ENCODE measurements at places on chromosomes 3 and 15.

DNA sequence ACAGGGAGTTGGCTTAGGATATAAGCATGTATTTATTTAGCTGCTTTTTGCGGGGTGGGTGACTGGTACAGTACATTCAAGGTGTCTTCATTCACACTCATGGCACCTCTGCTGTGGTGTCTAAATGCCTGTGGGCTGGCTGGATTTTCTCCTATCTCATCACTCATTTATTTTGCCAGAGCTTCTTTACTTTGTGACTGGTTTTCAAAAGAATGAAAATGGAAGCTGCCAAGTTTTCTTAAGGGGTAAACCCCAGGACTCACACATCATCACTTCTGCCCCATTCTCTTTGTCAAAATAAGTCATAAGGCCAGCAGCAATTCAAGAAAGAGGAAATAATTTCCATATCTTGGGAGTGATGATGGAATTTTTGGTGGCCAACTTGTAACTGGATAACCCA, 493.4 kb upstream of the ALCAM start:
- no peak for DNase-seq

GRCh38 chr3:25911525-25912295, 121.8 kb downstream of the OXSM start:
- DNase-seq, result no peak

GRCh38 chr15:62021991-62022600, 38.2 kb downstream of the VPS13C start:
- no peak for DNase-seq

- no peak for DNase-seq
Measured at GRCh38 chr15:61030451-61030850, 198.7 kb downstream of the RORA start.

DNA sequence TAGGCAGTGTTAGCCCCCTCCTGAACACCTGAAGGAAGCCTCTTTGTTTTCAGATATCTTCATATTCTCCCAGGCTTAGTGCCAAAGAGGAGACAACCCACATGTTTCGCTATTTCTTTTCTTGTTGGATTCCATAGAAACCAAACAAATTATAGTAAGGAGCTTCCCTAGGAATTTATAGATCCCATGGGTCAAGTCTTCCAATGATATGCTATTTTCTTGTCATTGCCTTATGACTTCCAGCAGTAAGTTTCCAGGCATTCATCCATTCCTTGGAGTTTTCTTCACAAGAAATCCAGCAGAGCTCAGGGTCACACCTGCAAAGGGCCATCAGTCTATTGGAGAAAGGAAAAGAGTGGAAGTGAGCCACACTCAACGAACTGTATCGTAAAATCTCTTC, 9.9 kb upstream of the KCNMB2 start:
- no peak for DNase-seq

GRCh38 chr3:57974796-57975388, 33.3 kb upstream of the FLNB start:
- no peak for DNase-seq

DNA sequence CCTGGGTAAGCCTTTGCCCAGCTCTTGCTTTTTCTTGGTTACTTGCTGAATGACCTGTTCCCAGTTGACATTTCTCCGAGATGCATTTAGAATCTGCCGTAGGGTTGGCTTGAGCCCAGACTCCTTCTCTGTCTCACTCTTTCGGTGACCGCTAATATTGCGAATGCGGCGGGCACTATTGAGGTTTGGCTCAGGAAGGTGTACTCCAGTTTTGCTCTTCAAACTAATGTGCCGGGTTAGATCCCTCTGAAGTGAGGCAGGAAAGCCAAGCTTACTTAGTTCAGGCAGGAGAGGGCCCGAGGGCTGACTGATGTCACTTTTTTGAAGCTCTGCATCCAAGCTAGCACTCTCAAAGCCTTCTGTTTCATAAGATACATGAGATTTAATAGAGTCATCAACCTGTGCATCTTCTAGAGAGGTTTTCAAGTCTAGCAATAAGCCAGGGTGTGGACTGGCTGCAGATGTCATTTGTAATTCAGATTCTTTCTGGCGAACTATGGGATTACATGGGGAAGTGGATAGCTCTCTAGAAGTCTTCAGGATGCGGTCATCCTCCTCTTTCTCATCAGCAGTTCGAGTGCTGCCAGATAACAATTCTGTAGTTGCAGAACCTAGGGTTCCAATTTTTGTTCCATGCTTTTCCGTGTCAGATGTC, 41.0 kb downstream of the ZNF106 start:
- DNase-seq, result no peak

DNA sequence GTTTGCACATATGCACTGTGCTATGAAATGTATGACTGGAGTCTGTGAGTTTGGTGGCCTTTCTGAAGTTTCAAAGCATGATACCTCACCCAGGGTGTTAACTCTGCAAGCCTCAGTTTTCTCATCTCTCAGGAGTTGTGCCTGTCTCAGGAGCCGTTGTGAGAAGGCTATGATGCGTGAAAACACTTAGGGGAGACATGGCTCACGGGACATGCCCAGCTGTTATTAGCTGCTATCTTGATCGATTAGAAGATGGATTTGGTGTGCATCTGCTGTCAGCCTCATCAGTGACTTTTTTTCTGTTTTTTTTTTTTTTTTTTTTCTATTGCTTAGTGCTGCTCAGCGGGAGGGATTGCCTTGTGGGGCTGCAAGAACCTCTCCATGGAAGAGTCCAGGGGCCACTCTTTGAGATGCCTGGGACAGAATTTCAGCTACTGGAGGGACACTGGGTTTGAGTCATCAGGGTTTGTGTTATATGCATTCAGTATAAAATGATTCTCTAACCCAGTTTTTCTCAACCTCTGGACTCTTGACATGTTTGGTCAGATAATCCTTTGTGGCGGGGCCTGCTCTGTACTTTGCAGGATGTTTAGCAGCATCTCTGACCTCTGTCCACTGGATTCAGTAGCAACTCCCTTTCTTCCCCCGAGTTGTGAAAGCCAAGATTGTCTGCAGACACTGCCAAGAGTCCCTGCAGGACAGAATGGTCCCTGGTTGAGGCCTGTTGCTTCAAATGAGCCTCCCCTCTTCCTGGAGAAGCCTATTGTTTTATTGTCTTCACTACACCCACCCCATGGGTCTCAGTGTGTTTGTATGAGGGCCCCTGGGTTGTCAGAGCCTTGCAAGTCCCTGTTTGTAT, 181.4 kb downstream of the CACNA2D3 start:
- DNase-seq, result no peak

DNA sequence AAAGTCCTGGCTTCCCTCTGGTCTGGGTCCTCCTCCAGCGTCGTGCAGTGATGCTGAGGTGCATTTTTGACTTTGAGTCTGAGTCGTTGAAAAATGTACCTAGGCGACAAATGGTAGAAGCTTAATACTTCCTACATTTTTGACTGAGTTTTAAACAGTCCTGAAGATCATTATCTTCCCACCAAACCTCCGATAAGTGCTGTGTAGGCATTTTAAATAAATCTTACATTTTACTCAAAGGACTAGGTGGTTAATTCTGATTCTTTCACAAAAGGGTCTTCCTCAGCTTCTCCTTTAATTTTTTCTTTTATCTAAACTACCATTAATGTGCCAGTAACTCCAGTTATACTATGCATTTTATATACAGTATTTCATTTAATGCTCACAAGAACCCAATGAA, 70.6 kb downstream of the KAT2B start:
- DNase-seq, result no peak

GRCh38 chr15:25536801-25537611, 98.2 kb upstream of the UBE3A start:
- no peak for DNase-seq

DNA sequence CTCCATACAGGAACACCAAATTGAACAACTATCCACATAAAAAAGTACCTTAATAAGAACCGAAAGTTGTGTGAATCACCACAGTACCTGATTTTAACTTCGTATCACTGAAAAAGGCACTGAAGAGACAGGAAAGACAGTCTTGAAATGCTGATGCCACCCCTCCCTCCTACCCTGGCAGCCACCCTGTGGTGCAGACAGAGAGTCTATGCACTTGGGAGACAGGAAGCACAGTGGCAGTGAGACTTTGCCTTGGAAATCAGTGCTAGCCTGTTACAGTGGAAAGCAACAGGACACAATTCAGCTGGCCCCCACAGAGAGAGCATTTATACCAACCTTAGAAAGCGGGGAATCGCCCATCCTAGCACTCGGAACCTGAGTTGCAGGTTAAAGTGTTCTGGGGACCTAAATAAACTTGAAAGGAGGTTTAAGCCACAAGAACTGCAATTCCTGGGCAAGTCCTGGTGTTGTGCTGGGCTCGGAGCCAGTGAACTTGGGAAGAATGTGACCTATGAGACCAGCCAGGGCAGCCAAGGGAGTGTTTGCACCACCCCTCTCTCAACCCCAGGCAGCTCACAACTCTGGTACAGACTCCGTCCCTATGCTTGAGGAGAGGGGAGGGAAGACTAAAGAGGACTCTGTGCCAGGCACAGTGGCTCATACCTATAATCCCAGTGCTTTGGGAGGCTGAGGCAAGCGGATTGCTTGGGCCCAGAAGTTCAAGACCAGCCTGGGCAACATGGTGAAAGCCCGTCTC, 240.1 kb downstream of the ISL2 start:
- peak; percentile 13 for DNase-seq

DNA sequence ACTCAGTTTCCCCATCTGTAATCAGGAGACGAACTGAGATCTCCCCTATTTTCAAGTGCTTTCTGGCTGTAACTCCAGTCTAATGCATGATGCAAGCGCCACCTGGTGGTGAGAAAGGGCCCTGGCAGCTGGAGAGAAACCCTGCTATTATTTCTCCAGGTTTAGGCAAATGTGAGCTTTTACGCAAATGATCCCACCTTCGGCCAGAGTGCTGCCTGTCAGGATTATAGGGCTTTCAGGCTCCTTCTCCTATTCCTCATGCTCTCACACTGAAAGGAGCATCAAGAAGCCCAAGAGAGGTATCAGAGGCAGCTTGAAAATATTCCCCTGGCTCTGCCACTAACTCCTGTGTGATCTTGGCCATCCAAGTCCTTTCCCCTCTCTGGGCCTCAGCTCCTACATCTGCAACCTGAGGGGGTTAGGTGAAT, 93.9 kb upstream of the RASGRF1 start:
- peak; percentile 31 for DNase-seq

DNA sequence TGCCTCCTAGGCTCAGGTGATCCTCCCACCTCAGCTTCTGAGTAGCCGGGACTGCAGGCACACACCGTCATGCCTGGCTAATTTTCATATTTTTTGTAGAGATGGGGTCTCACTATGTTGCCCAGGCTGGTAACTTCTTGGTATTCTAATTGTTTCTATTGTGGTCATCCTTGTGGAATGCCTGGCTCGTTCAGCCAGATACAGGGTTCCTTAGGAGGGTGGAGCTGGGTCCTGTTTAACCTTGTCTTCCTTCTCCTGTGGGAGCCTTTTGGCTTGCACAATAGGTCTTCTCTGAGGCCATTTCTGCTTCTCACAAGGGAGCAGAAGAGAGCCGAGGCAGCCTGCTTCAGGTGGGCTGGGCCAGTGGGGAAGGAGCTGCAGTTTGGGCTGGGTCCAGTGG, 15.7 kb downstream of the PLEKHO2 start:
- DNase-seq, result no peak

DNA sequence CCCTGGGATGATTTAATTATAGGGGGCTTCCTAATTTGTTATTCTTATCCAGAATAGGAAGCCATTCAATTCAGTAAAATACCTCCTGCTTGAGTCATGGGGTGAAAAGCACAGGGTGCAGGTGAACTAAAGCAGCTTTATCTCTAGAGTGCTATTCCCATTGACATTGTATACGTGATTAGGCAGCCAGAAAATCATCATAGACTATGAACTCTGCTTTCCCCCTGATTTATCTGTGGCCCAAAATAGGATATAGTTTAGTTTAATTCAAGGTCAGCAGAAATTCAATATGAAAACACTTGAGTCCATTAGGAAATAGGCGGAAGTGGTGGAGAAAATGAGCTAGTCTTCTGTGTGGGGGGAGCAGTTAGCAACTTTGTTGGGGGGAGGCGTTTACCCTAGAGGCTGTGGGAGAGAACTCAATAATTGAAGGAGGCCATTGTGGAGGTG, 18.2 kb upstream of the PRKCI start:
- DNase-seq, result no peak

DNA sequence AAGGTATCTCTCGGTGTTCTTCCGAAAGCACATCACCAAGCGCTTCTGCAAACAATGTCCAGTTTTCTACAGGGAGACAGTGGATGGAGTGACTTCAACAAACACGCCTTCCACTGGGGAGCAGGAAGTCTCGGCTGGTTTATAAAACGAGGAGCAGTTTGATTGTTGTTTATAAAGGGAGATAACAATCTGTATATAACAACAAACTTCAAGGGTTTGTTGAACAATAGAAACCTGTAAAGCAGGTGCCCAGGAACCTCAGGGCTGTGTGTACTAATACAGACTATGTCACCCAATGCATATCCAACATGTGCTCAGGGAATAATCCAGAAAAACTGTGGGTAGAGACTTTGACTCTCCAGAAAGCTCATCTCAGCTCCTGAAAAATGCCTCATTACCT, 4.6 kb downstream of the CCR2 start:
- DNase-seq, result no peak

DNA sequence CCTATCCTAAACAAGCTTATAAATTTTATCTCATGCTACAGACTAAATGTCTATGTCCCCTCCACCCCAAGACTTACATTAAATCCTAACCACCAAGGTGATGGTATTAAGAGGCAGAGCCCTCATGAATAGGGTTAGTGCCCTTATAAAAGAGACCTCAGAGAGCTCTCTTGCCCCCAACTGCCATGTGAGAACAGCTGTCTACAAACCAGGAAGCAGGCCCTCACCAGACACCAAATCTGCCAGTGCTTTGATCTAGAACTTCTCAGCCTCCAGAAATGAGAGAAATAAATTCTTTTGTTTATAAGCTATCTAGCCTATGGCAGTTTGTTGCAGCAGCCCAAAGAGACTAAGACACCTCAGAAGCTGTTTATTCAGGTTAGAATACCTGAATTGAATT, 58.5 kb downstream of the TP53BP1 start:
- DNase-seq, result no peak

- no peak for DNase-seq
Measured at GRCh38 chr3:133691273-133692107, 29.7 kb upstream of the TOPBP1 start.

- DNase-seq, result no peak
Measured at GRCh38 chr15:100220058-100220768, 121.6 kb downstream of the ADAMTS17 start.

GRCh38 chr3:52293491-52294319, 6.1 kb downstream of the GLYCTK start:
- no peak for DNase-seq

DNA sequence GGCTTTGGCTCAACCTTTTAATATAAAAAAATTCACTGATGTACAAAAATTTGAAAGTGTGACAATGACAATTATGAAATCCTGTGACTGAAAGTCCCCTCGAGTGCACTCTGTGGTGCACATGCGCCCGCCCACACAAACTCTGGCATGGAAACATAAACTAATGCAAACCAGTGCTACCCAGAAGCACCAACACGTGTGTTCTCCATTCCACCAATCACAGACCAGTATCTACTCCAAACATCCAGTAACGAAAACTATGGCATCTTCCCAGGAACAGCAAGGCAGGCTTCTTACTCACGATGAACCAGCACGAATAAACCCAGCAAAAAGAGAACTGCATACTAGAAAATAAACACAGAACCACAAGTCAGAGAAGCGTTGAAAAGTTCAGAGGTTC, 11.7 kb upstream of the NMB start:
- no peak for DNase-seq

GRCh38 chr15:84034578-84035398, 200.8 kb upstream of the GOLGA6L4 start:
- no peak for DNase-seq

Measured in hypothalamus (tissue), 51 donors.